ENCODE measurements at places on chromosomes 2 and 18.

DNA sequence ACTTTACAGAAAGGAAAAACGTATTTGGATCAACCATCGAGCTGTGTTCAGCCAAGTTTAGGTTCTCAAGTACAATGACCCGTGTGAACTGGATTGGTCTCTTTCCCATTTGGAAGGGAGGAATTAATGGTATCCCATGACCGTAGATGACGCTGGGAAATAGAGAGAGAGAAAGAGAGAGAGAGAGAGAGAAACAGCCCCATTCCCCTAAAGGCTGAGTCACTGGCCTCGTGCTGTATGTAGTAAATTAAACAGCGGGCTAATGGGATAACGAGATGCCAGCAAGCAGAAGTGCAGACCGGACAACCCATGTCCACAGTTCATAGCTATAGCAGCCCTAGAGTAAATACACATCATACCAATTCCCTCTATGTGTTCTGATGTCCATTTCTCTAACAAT, 99.6 kb downstream of the BCL11A start:
- no peak for DNase-seq

- DNase-seq = no peak
These were observed 65.1 kb downstream of the LOXHD1 start for GRCh38 chr18:46591783-46592391.

GRCh38 chr2:197292619-197293018, 18.0 kb downstream of the ANKRD44 start:
- no peak for DNase-seq

- DNase-seq = peak; percentile 71
These were observed 53.4 kb downstream of the LIMS1 start for GRCh38 chr2:108587621-108588020.

- no peak for DNase-seq
These were observed 22.0 kb upstream of the MAP4K4 start for GRCh38 chr2:101675512-101675911.

All from psoas muscle (tissue), 8 donors.